ENCODE measurements at places on chromosomes 2 and 18.
A peak's percentile ranks its signal among the peaks of the same experiment; 100 is the strongest.

GRCh38 chr2:236712961-236713673, 143.5 kb downstream of the ACKR3 start:
- DNase-seq = no peak

DNA sequence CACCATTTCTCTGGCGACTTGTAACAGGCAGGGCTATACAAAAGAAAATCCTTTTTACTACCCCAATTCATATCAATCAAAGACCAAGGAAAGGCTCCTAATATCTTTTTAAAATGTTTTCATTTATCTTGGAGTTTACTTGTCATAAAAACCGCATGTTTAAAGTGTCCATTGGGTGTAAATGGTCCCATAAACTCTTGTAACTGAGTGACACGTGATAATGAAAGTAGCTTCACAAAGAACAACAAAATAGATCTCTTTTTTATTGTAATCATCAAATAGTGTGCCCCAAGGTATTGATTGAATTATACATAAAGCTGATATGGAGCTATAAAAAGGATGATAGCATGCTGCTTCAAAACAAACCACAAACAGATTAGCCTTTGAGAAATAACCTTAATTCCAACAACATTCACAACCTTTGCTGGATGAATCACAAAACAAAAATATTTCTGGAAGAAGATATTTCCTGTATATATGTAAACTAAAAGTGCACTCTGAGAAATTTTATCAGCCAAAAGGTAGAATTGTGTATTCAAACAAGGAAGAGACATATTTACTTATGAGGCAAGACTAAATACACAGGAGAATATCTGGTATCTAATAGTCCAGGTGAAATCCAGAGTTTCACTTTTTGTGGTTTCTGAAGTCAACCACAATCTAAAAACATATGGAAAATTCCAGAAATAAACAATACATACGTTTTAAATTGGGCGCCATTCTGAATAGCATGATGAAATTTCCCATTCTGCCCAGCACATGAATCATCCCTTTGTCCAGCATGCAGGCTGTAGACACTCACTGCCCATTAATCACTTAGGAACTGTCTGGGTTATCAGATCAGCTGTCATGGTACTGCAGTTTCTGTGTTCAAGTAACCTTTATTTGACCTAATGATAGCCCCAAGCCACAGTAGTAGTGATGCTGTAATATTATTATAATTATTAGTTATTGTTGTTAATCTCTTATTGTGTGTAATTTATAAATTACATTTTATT, 237.5 kb downstream of the PIK3C3 start:
- DNase-seq = no peak

DNA sequence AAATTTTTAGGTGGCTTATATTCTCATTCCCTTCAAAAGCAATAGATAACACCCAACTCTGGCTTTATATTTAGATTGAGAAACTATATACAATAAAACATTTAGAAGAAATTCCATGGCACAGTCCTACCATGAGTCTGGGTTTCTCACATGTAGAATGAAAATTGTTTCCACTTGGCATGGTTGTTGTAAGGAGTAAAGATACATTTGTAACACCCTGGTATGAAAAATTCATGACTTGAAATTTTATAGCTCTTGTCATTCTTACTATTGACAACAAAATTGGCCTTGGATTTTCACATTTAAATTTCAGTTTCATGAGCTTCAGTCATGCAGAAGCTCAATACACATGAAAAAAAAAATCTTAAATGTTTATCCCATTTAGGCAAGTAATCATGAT, 92.5 kb upstream of the CBLN2 start:
- DNase-seq = no peak

GRCh38 chr2:71812736-71813135, 334.9 kb downstream of the CYP26B1 start:
- DNase-seq = no peak

- no peak for DNase-seq
These were observed 202.2 kb downstream of the TRIB2 start for GRCh38 chr2:12918835-12919445.

DNA sequence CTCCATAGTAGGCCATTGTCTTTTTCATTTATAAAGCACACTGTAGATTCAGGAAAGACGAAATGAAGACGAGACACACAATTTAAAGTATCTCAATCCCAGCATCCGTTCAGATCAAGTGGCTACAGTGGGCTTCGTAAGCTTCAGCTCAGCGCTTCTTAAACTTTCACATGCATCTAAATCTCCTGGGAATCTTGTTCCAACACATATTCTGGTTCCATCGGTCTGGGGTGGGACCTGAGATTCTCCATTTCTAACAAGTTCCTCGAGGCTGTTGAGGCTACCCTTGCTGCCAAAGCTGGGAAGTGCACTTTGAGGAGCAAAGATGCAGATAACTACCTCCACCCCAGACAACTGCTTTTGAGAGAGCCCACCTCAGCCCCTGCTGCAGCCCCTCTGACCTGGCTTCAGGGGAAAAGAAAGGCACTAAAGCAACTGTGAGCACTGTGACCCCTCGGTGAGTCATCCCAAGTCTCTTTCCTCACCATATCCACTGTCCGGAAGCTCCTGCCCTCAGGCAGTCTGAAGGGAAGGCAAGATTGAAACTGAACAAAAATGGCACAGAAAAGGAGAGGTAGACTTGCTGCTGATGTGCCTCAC, 201.1 kb upstream of the FBXO11 start:
- no peak for DNase-seq

DNA sequence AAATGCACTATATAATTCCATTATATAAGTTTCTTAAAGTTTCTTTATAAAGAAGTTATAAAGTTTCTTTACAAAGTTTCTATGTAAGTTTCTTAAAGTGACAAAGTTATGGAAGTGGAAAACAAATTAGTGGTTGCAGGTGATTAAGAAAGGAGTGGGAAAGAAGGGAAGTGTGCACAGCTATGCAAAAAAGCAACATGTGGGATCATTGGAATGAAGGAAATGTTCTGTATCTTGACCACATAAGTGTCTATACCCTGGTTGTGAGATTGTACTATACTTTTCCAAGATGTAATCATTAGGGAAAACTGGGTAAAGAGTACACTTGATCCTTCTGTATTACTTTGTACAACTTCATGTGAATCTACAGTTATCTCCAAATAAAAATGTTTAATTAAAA, 1541.1 kb downstream of the LRP1B start:
- DNase-seq = no peak

- no peak for DNase-seq
These were observed 133.1 kb downstream of the DYSF start for GRCh38 chr2:71586471-71586870.

DNA sequence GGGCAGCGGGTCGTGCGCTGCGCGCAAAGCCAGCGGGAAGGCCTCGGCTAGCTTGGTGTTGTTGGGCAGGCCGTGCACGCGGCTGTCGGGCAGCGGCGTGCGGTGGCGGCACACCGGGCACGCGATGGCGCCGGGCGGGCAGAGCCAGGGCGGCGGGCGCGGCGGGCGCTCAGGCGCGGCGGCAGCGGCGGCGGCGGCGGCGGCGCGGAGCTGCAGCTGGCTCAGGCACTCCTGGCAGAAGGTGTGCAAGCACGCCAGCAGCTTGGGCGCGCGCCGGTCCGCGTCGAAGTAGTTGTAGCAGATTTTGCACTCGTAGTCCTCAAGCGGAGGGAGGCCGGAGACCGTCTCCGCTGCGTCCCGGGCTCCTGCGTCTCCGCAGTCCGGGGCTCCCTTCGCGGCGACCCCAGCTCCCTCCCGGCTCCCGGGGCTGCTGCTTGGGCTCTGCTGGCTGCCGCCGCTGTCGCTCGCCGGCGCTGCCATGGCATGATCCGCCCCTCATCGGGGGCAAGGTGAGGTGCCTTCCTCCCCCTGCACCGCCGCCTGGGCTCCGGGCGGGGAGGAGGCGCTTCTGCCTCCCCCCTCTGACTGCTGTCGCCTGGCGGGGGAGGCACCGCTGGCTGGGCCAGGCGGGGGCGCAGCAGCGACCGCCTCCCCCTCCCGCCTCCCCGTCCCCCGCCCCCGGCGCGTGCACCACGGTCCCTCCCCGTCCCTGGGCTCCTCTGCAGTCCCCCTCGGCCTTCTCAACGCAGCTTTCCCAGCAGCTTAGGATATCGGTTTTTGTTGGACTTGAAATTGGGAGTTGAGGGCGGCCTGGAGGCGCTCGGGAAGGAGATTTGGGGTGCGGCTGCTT, 21.0 kb upstream of the PAX3 start:
- DNase-seq = peak; percentile 57

GRCh38 chr2:143176606-143177005, 47.4 kb downstream of the ARHGAP15 start:
- DNase-seq = peak; percentile 49

- DNase-seq = no peak
These were observed 31.7 kb upstream of the ASAP2 start for GRCh38 chr2:9174771-9175437.

DNA sequence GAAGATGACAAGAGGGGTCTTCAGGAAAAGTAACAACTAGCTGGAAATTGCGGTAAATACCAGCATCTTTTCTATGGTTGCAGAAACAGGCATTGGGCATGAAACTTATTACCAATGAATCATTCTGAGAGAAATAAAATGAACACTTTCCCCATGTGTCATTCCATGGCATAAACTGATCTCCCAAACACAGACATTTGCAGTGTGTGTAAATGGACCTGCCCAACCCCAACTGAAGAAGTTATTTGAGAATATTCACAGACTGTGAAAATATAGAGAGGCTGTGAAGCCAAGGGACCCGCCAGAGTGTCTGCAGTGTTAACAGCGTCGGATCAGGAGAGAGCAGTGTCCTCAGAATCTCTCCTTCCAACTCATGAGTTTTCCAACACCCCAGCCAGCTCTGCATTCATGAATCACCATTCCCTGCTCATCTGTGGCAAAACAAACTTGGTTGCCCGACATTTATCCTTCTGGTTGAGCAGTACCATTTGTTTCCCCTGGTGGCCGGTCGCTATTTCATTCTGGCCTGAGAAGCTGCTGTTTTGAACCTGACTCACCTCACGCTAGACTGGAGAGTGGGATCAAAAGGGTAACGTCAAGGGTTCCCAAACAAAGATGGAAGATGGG, 238.4 kb downstream of the PID1 start:
- DNase-seq = no peak

DNA sequence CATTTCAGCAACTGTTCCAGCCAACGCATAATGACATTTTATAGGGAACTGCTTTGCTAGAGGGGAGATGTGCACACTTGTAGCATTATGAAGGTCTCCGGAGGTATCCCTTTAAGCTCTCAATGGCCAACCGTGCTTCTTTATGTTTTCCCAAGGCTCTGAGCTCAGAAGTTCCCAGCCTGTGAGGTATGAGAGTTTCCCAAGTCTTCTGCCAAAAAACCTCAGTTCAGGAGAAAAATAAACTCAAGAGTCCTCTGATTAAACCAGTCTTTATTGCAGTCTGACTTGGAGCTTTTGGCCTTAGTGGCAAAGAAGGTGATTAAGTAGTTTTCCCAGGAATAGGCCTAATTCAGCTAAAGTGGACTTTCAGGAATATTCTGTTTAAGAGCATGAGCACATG, 35.4 kb upstream of the ZNF532 start:
- DNase-seq = no peak

GRCh38 chr2:136208682-136209420, 90.9 kb upstream of the CXCR4 start:
- DNase-seq = no peak

DNA sequence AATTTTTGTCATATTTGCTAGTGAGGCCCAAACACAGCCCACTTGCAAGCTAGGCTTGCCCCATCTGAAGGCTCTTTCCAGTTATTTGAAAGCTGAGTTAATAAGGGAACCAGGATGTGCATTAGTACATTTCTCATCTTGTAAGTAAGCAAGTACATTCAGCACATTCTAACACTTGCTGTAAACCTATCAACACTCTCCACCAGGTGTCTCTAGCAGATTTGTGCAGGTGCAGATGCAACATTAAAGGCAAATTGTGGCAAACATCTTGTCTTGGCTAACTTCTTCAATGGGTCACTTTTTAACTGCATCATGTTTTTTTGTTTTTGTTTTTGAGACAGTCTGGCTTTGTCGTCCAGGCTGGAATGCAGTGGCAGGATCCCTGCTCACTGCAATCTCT, 25.3 kb upstream of the MFSD6 start:
- peak; percentile 82 for DNase-seq

DNA sequence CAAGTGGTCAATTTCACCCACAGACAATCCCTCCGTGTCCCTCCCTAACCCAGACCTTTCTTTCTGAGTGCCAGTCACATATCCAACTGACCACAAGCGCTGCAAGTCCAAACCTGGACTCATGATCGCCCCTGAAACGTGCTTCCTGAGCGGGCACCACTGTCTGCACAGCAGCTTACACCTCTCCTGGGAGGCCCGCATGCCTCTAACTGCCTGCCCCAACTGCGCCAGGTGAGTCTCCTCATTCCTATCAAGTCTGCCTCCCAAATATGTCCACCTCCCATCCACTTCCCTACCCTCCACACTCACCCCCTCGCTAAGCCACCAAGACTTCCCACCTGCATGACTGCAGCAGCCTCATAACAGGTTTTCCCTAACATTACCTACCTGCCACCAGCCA, 33.4 kb downstream of the COL4A4 start:
- DNase-seq = no peak

- DNase-seq = no peak
These were observed 2.1 kb downstream of the TFCP2L1 start for GRCh38 chr2:121282800-121283385.

DNA sequence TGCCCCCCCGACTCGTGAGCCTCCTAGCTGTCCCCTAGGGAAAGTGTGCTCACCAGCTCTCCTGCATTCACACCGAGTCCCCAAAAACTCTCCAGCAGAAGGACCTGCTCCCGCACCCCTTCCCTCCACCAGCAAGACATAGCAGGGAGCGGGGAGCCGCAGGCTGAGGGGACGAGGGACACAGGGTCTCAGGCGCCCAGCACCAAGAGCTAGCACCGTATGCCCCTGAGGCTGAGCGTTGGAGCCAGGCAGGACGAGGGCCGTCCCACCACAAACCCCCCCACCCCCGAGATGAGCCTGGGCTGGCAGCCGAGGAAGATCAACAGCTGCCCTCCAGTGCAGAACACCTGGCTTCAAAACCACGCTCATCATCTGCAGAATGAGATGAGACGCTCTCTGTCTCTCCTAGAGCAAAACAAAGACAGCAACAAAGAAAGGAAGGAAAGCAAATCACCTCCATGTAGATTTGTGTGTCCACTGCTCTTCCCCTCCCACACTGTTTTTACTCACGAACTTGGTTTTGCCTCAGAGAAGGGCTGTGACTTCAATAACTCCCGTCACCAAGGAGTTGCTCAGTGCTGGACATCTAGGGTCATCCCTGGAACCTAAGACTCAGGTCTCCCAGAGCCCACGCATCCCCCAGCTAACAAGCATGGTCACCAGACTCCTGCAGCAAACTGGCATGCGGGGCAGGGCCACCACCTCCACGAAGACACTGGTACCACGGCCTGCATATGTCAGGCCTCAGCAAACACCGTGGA, 39.7 kb upstream of the SALL3 start:
- no peak for DNase-seq

DNA sequence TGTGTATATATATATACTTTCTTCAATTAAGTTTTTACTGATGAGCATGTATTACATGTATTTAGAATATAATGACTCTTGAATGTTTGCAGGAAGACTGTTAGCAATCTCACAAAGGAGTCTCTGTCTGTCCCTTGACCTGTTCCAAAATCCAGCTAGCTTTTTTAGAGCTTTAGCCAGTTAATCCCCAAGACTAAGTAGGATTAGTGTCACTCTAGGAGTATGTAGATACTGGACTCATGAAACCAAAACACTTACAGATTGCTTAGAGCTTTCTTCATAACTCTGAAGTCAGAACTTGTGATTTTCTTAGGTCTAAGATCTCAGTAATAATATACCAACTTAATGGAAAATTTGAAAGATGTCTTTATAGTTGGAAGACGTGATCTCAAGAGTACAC, 2.2 kb downstream of the UBXN4 start:
- no peak for DNase-seq

- peak; percentile 93 for DNase-seq
These were observed 3.3 kb upstream of the GPBAR1 start for GRCh38 chr2:218257390-218257981.

GRCh38 chr18:24982831-24983230, 369.1 kb downstream of the ZNF521 start:
- no peak for DNase-seq
